ENCODE measurements at places on chromosomes 1 and 21.
A peak's percentile ranks its signal among the peaks of the same experiment; 100 is the strongest.

GRCh38 chr1:34865981-34866761, 6.6 kb upstream of the SMIM12 start:
- DNase-seq, result peak; percentile 91

DNA sequence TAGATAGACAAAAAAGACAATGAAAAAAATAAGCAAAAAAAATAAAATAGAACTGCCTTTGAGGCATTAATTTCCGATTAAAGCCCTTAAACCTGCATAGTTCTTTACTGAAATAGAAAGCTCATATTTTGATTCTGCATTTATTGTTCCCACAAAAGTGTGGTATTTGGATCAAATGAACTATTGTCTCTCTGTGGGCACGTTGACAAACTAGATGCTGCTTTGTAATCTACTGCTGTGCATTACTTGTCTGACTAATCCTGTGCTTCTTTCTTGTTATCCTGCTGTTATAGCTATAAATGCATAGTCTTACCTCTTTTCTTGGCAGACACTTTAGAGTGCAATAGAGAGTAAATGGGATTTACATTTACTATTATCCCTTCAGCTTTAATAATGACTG, 31.4 kb upstream of the SLC35D1 start:
- DNase-seq, result no peak

GRCh38 chr21:28714777-28715464, 277.8 kb downstream of the LTN1 start:
- no peak for DNase-seq

DNA sequence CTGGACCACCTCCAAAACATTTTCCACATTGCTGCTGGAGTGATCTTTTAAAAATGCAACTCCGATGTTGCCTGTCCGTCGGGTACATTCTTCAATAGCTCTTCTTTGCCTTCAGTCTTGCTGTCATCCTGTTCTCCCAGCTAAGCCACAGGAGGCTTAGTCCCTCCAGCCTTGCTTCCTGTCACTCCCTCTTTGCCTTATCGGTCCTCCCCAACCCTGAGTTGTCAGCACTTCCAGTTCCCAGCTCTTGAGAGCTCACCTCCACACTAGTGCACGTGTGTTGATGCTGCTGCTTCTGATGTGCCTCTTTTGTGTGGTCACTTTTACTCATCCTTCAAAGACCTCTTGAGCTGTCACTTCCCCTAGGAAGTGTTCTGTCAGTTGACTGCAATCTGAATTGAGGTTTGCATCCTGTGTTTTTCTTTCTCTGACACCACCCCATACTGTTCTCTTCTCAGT, 15.3 kb downstream of the UCK2 start:
- no peak for DNase-seq
